ENCODE measurements at places on chromosomes 2 and 18.

- DNase-seq, result no peak
Measured at GRCh38 chr2:11634584-11634983, 35.4 kb downstream of the NTSR2 start.

- DNase-seq, result peak; percentile 83
Measured at GRCh38 chr18:3450012-3450798, at the start of gene TGIF1. Gene TGIF1 (plus strand): TSS chr18:3450172. CDS start chr18:3450490, 318 bp downstream.

- peak; percentile 77 for DNase-seq
Measured at GRCh38 chr2:40431600-40431955, 20.3 kb downstream of the SLC8A1 start.

- peak; percentile 63 for DNase-seq
Measured at GRCh38 chr2:235493775-235494715, at the start of gene AGAP1. Gene AGAP1 (plus strand): TSS chr2:235494043.

DNA sequence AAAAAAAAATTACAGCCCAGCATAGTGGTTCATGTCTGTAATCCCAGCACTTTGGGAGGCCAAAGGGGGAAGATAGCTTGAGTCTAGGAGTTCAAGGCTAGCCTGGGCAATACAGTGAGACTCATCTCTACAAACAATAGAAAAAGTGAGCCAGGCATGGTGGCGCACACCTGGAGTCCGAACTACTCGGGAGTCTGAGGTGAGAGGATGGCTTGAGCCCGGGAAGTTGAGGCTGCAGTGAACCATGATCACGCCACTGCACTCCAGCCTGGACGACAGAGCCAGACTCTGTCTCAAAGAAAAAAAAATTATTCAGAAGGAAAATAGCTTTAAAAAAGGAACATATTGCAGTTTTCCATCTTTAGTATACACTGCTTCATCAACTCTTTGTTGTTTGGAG is 47.8 kb downstream of the CYP27C1 start:
- no peak for DNase-seq

- DNase-seq, result peak; percentile 98
Measured at GRCh38 chr2:112645310-112646101, at the start of gene SLC20A1. Gene SLC20A1 (plus strand): TSS chr2:112645939. CDS start chr2:112646829, 890 bp downstream.

Data from trophoblast cell (in vitro differentiated cells and primary cell).